ENCODE measurements at places on chromosomes 13 and 19.

GRCh38 chr13:99980201-99980823 is 1.3 kb upstream of the ZIC2 start:
- DNase-seq = no peak

- DNase-seq = no peak
These were observed 25.7 kb upstream of the ZNF492 start for GRCh38 chr19:22608441-22608840.

GRCh38 chr19:10682397-10683063 is 18.7 kb upstream of the QTRT1 start:
- no peak for DNase-seq

- no peak for DNase-seq
These were observed 5.6 kb downstream of the TLE6 start for GRCh38 chr19:2982983-2983350.

GRCh38 chr13:46404733-46405100 is 17.7 kb upstream of the RUBCNL start:
- no peak for DNase-seq

GRCh38 chr13:98385606-98386005 is 191.3 kb downstream of the STK24 start:
- no peak for DNase-seq

DNA sequence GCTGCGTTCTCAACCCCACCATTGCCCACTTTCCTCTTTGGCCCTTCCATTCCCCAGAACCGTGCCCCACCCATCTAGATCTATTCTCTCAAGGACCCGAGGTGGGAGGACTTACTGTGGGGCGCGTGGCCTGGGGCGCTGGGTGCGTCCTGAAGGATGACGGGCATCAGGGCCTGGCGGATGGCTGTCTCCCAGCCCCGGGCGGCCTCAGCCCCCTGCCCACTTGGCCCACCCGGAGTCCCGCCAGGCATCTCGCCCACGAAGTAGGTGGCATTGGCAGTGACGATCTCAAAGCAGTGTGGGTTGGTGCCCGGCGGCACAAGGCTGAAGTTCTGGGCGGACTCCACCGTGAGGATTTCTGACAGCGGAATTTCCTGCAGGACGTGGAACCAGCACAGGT is 23.2 kb downstream of the PRKD2 start:
- no peak for DNase-seq

DNA sequence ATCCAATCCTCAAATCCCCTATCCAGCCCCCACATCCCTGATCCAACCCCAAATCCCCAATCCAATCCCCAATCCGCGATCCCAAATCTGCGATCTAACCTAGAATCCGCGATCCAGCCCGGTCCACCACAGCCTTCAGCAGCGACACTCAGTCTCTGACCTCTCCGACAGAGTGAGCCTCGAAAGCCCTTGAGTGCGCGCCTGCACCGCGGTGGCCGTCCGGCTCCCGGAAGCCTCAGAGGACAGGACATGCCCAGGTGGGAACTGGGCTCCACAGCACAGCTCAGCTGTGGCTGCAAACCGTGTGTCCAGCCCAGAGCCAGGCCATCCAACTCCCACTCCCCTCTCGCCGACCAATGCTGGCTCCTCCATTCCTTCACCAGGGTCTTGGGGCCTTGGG is 48.8 kb upstream of the C1QTNF9B start:
- no peak for DNase-seq

DNA sequence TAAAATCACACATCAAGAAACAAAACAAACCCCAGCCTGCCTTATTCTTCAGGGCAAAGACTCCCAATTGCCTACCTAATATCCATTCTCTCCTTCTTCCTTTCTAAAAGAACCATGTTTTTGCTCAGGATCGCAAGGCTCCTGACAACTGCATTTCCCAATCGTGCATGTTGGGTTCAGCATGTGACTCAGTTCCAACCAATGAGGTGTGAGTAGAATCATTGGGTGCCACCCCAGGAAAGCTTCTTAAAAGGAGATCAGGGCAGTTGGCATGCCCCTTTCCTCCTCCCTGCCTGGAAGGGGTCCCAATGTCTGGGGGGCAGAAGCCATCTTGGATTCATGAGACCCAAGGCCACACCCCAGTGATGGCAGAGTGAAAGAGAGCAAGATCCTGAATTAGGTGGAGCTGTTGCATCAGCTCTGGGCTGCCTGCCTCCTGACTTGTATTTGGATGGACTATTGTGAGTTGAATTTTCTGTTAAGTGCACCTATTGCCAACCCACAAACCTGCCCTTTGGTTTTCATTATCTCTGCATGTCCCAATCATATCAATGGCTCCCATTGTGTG is 26.0 kb upstream of the UBAC2 start:
- DNase-seq = no peak

GRCh38 chr19:14412324-14412995 is 6.7 kb downstream of the DDX39A start:
- DNase-seq = no peak

DNA sequence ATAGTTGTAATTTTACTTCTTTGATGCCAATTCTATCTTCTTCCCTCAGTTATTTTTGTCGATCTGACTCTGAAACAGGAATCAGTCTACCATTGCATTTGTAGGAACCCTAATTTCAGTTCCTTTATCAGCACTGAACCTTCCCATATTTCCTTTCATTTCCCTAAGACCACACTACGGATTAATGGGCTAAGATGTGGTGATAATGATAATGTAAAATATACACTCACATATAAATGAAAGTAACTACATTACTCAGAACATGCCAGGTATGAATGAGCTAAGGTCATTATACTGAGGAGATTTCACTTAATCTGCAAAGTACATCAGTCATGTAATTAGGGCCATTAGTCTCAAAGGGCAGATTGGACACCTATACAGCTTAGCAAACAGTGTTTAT is 60.2 kb upstream of the RFC3 start:
- no peak for DNase-seq

- no peak for DNase-seq
These were observed 79.0 kb upstream of the ZNF507 start for GRCh38 chr19:32266460-32266859.

GRCh38 chr13:90974249-90974975 is 373.1 kb upstream of the MIR17HG start:
- no peak for DNase-seq

- DNase-seq = no peak
These were observed 31.8 kb downstream of the CACNG6 start for GRCh38 chr19:54023191-54023590.

DNA sequence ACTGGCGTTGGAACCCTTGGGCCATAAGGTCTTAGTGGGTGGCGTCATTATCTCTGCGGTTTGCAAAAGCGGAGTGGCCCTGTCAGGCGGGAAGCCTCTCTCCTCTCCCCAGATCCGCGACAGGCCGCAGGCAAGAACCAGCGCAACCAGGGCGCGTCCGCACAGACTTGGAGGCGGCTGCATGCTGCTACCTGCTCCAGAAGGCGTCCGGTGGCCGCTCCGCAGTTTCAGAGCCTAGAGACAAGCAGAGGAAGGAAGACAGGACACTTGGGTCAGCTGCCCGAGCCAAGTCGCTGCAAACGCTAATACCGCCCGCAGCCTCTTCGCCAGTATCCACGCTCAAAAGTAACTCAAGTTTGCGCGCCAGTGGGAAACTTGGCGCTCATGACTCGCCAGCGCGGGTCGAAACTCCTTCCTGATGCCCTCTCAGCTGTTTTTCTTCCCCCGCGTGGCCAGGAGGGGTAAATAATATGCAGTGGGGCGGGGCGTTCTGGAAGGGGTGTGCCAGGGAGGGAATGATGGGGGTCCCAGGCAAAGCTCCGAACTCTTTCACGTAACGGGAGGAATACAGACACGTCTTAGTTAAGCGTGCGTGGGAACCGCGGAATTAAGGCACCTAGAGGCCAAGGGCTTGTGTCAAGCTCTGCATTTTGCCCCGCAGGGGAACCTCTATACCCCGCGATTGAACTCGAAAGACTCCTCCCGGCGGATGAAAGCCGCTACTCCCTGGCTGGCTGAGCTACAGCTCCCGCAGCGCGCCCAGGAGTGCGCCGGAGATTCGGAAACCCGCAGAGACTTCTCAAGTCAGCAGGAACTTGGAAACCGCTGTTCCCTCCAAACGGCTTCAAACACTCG is at the start of gene EDNRB:
Gene EDNRB (minus strand): TSS at position 441 of the 855 bp plus-strand sequence. CDS start 258 bp downstream, at position 183.
- no peak for DNase-seq

GRCh38 chr13:102692491-102692826 is 2.4 kb downstream of the METTL21C start:
- no peak for DNase-seq

DNA sequence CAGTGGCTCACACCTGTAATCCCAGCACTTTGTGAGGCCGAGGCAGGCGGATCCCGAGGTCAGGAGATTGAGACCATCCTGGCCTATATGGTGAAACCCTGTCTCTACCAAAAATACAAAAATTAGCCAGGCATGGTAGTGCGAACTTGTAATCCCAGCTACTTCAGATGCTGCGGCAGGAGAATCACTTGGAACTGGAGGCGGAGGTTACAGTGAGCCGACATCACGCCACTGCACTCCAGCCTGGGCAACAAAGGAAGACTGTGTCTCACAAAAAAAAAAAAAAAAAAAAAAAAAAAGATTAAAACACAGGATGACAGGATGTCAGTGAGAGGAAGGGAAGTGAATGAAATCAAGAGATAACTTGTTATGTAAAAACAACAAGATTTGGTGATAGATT is 1158.5 kb downstream of the PCDH9 start:
- no peak for DNase-seq

- no peak for DNase-seq
These were observed 63.2 kb downstream of the CCDC70 start for GRCh38 chr13:51924756-51925544.

DNA sequence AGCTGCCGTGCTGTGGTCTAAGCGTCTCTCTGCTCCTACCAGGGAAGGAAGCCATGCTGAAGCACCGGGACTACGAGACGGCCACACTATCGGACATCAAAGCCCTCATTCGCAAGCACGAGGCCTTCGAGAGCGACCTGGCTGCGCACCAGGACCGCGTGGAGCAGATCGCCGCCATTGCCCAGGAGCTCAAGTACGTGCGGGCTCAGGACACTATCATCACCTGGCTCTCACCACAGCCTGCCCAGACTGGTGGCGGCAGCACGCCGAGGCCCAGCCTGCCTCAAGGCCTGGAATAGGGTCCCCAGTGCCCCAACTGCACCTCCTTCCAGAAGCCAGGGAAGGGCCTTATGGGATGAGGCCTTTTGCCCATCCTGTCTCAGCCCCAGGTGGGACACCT is 22.8 kb downstream of the CAPN12 start:
- no peak for DNase-seq

DNA sequence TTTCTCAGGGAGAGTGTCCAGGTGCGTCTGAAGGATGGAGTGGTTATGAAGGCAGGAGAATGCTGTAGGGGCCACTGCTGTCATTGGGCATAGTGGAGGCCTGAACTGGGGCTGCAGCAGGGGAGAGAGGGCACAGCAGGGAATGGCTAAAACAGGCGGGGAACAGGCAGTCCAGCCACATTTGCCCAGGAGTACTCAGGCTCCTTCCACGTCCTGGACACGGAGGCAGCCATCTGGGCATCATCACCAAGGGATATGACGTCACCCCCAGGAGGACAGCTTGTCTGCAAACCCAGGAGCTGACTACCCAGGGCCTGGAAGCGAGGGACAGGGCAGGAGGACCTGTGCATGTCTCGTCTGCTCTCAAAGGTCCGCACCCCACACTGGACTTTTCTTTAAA is 22.2 kb downstream of the VSTM2B start:
- no peak for DNase-seq

- no peak for DNase-seq
These were observed 43.4 kb downstream of the TPT1 start for GRCh38 chr13:45297456-45298205.

GRCh38 chr13:48356750-48357149 is 53.2 kb downstream of the RB1 start:
- DNase-seq = no peak

DNA sequence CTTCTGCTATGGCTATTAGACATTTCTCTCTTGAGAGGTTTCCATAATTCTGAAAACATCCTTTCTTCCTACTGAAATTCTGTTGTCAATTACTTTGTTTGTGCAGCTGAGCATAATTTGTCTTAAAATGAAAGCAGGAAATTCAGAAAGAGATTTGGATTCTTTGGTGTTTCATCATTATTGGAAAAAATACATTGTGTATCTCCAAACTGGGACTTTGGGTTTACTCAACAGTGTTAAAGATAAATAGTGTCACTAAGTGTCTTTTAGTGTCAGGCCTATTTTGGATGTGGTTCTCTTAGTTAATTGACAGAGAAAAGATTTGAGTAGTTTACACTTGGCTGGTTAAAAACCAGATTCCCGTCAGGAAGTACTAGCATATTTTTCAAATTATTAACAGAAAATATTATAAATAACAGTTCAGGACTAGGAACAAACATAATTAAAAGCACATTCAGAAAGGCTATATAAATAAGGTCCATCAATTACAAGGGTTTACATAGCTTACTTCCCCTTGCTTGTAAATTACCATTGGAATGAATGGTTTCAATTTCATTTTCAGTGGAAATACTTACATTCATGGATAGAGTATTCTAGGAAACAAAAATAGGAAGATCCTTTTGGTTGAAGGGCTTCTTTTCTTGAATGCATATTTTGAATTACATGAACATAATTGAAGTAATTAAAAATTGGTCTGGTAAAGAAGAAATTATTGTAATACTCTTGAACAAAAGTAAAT is 483.1 kb downstream of the GPC6 start:
- DNase-seq = no peak

- DNase-seq = no peak
These were observed 7.2 kb downstream of the ABHD13 start for GRCh38 chr13:108225440-108225839.

GRCh38 chr13:82088781-82089180 is 1747.9 kb upstream of the SPRY2 start:
- DNase-seq = no peak

DNA sequence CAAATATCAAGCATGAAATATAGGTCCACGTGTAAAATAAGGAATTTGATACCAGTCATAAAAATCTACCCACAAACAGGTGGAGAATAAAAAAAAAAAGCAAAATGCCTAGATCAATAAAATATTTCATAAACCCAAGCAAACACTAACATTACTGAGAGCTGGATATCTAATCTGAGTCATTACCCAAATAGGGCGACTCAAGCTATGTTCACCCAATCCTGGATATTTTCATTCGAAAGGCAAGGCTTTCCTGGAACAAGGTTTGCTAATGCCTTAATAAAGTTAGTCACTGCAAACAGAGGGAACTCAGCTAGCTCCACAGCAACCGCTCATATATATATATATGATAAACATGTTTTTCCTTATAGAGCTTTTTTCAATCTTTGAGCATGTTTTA is 33.5 kb upstream of the TM9SF2 start:
- DNase-seq = no peak

GRCh38 chr13:44104969-44105368 is 225.3 kb downstream of the LACC1 start:
- DNase-seq = no peak

DNA sequence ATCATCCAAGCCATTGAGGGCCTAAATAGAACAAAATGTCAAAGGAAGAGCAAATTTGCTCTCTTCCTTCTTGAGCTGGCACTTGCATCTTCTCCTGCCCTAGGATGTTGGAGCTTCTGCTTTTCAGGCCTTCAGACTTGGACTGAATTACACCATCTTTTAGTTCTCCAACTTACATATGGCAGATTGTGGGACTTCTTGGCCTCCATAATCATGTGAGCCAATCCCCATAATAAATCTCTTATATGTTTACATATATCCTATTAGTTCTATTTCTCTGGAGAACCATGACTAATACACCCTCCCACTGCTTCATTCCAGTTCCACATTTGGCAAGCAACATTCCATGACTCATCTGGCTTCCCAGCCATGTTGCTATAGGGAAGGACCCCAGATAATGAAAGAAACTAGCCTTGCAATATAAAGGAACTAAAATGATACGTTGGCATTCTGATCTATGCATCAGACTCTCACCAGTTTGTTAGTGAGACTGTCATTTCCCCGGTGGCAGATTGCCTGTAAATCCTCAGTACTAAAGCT is 11.0 kb upstream of the ACOD1 start:
- DNase-seq = no peak

- no peak for DNase-seq
These were observed 26.2 kb downstream of the INSR start for GRCh38 chr19:7267792-7268704.

Measured in cerebellar nuclear complex (tissue), 1 donor.